ENCODE measurements at places on chromosomes 11 and 22. TPM values are rescaled to one million over a fixed set of nuclear protein-coding genes. Genes with fewer than 3 reads are reported as not detected.

SYT9 gene
- total RNA-seq: not detected

- DNase-seq: no peak
These were observed 19.8 kb upstream of the OOSP1 start for GRCh38 chr11:59918480-59918879.

DNA sequence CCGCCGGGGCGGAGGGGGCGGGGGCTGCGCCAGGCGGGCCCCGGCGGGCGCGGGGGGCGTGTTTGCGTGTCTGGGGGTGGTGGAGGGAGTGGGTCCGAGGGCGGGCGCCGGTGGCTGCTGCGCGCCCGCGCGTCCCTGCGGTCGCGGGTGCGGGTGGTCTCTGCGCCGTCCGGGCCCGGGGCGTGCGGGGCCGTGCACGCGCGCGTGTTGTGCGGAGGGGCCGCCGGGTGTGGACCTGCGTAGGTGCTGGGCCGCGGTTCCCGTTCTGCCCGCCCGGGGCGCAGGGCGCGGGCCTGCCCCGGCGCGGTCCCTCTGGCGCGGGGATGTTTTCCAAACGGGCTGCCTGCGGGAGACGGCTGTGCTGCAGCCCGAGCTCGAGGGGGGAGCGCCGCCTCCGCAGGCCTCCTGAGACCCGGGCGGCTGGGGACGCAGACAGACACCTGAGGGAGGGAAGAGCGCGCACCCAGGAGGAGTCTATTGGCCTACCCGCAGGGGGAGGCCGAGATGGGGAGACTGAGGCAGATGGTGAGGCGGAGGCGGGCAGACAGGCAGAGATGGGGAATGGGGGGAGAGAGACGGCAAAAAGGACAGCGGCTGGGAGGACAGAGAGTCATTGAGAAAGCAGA, 442 bp downstream of the PELI3 start:
- DNase-seq: peak; percentile 49

DNA sequence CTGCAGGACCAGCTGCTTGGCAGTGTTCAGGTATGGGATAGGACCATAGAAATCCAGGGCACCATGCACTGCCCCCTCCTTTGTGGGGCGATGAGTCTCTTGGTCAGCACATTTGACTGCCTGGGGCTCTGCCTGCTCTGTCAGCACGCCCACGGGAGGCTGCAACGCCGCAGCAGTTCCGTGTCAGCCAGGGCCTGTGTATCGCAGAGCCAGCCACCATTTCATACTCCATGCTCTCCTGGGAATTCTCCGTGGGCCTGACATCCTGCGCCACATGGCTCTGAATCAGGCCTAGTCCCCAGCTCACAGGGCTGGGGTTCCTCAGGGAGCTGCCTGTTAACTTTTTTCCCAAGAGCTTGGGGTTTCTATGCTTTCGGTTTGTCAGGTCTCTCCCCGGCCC, 16.9 kb upstream of the RELT start:
- no peak for DNase-seq

WT1 gene
- 0.34 TPM for total RNA-seq

DNA sequence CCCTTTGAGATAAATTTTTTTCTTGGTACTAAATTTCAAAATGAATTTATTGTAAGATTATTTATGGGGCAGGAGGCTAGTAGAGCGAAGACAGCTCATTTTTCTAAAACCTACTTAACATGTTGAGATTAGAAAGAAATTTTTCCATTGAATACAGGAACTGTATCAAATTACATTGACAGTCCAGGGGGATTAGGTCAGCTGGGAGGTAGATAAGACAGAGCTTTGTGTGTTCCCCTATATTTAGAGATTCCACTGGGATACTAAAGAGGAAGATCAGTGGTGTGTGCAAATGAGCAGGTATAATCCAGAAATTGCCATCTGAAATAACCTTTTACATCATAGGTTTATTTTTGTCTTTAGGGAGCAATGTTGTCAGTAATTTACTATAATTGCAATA, 32.1 kb downstream of the ENDOD1 start:
- no peak for DNase-seq

CCDC89 gene
- total RNA-seq: 3.1 TPM

- DNase-seq: no peak
These were observed 620.3 kb downstream of the NELL1 start for GRCh38 chr11:21289686-21290085.

C11orf42 gene
- not detected for total RNA-seq

DNA sequence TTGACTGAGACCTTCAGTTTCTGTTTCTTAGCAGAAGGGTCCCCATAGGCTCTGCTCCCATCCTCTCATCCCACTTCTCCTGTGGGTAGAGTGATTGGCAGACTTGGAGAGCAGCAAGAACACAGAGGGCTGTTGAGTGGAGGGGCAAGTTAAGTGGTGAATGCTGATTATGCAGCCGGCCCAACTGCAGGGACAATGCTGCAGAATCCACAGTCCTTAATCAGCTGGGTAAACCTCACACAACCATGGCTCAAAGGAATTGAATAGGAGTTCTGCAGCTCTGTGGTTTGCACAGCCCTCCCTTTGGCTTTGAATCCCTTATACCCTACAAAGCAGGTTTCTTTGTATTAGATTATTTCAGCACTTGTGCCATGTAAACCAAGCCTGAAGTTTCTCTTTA, 161.1 kb downstream of the NAV2 start:
- DNase-seq: no peak

GRCh38 chr11:67248653-67249052, 17.6 kb upstream of the GRK2 start:
- peak; percentile 72 for DNase-seq

GRAMD1B gene
- total RNA-seq: 6.0 TPM

GRCh38 chr11:3046190-3046589, 11.0 kb downstream of the CARS1 start:
- DNase-seq: no peak

All from lung (tissue), 17 donors.